Activated naive CD8-positive, alpha-beta T cell treated with anti-CD3 and anti-CD28 coated beads, Interleukin-2, amount 50 U/mL, for 16 hours (primary cell): ENCODE measurements at places on chromosomes 1 and 21.

- no peak for DNase-seq
Measured at GRCh38 chr1:18861082-18861481, 1.6 kb upstream of the TAS1R2 start.

DNA sequence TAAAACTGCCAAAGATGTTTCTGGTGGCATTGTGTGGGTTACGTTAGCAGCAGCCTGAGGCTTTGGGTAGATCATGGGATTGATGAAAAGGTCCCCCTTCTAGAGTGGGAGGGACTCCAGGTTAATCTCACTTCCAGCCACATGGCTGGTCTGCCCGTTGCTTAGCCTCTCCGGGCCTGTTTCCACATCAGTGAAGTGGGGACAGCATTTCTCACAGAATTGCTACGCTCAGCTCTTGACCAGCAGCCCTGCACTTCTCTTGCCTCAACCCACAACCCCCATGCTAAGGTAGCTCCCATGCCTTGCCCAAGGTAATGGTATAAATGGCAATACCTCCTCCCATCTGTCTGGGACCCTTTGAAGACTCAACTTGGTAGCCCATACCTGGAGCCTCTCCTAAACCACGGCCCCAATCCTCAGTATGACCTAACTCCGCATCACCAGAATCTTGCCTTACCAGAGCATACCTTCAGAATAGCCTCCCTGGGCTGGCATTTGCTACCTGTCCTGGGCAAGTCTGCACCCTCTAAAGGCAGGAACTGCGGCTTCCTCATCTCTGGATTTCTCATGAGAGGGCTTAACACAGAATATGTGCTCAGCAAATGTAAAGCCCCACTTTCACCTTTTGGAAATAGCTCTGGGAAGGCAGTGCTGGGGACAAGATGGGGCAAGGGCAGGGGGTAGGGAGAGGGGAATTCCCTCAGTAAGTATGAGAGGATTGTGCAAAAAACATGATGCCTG is 10.9 kb upstream of the GUCA2A start:
- DNase-seq = no peak

DNA sequence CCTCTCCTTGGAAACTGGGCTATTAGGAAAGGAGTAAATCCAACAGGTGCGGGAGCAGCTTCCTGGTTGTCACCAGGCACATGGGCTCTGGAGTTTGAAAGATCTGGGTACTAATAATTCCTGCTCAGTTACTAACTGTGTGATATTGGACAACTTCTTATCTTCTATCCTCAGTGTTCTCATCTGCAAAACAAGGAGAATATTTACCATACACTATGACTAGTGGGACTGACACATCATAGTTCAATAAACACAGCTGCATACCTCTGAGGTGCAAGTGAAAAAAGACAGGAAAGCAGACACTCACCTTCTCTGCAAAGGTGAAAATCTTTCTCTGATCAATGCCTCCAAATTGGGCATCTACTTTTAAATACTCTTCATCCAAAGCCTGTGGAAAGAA is 19.7 kb downstream of the YARS1 start:
- no peak for DNase-seq

- no peak for DNase-seq
Measured at GRCh38 chr1:87553511-87553910, 224.8 kb downstream of the LMO4 start.

- DNase-seq = no peak
Measured at GRCh38 chr1:2496087-2496622, 20.1 kb downstream of the PLCH2 start.

GRCh38 chr1:37656881-37657280 is 22.2 kb upstream of the RSPO1 start:
- no peak for DNase-seq

- DNase-seq = no peak
Measured at GRCh38 chr1:21028520-21029145, 148.1 kb downstream of the EIF4G3 start.

GRCh38 chr1:17184822-17185484 is 20.0 kb upstream of the PADI1 start:
- DNase-seq = no peak

DNA sequence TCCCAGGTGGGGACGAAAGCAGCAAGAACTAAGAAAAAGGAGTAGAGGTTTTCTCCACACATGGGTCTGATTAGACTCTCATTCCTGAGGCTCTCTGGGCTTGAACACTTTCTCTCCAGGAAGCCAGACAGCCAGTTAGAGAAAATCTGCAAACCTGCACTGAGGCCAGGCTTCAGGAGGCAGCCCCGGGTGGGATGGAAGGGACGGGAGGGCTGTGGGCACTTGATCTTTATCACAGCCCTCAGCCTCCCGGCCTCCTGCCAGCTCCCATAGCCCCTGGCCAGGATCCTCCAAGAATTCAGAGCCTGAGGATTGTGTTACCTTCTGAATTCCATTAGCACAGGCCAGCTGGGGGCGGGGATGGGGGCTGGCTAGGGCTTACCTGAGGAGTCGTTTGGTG is 40.1 kb downstream of the SERTAD4 start:
- DNase-seq = no peak

DNA sequence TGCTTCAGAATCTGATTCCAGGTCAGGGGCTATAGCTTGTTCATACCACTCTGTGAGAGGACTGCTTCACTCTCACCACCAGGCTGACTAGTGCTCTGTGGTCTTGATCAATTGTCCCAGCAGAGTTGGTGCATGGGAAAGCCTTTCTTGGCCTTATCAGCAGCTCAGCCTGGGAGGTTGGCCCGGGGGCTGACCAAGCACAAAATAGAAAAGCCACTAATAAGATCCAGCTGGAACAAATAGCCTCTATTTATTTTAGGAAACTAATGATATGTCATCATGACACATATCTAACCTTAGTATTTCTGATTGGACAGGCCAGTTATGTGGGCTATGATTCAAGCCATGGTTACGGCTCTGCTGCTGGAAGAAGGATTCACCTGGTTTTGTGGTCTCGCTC is 134.2 kb downstream of the GDAP2 start:
- no peak for DNase-seq

- no peak for DNase-seq
Measured at GRCh38 chr1:175192111-175192629, 406 bp downstream of the KIAA0040 start.

- DNase-seq = no peak
Measured at GRCh38 chr1:119549719-119550132, 42.7 kb downstream of the HSD3B1 start.

GRCh38 chr1:75742047-75742625 is 17.6 kb downstream of the ACADM start:
- no peak for DNase-seq

- DNase-seq = no peak
Measured at GRCh38 chr1:172967936-172968335, 82.8 kb downstream of the TNFSF18 start.

- DNase-seq = no peak
Measured at GRCh38 chr1:172823534-172823933, 164.6 kb downstream of the FASLG start.

DNA sequence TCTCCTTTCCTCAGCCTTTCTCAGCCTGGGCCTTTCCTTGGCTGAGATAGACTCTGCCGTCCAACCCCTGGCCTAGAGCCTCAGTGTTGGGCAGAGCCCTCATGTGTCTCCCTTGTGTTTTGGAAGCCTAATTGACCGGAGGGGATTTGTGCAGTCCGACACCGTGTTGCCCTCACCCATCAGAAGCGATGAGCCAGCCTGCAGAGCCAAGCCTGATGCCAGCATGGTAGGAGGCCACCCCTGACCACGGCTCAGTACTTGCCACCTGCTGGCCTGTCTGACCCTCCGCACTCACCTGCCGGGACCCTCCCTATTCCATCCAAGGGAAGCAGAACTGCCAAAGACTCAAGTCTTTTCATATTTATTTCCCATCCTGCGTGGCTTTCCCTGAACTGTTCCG is 9.3 kb upstream of the SFN start:
- DNase-seq = no peak

DNA sequence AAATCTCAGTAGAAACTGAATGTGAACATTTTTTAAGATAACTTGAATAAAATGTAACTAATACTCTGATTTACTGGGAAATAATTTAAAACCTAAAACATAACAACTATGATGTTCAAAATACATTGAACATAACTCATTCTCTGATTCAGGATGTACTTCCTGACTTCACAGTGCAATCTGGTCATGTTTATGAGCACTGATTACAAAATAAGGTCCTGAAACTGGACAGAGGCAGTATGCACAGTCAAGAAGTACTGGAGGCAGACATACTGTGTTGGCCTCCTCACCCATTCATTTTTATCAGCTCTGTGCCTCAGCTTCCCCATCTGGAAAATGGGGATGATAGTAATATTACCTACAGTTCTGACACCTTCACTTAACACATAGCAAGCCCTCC is 651.3 kb downstream of the PTPRC start:
- no peak for DNase-seq

DNA sequence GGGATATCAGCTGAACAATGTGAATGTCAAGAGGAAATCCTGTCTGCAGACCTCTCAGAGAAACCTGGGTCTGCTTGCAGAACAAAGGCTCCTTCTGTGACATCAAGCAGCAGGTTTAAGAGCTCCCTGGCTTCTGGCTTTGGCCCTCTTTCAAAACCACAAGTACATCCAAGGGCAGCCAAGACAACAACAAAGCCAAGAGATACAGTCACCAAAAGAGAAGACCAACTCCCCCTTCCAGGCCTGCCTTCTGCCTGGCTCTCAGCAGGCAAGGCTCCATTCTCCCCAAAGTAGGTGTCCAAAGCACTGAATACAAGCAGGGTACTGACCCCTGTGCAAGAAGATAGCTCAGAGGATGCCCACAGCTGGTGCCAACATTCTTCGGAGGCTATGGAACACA is 11.5 kb downstream of the BCAR3 start:
- DNase-seq = no peak

GRCh38 chr1:220458936-220459335 is 69.0 kb upstream of the MARK1 start:
- DNase-seq = no peak

GRCh38 chr1:145988773-145989172 is 7.6 kb downstream of the TXNIP start:
- no peak for DNase-seq

DNA sequence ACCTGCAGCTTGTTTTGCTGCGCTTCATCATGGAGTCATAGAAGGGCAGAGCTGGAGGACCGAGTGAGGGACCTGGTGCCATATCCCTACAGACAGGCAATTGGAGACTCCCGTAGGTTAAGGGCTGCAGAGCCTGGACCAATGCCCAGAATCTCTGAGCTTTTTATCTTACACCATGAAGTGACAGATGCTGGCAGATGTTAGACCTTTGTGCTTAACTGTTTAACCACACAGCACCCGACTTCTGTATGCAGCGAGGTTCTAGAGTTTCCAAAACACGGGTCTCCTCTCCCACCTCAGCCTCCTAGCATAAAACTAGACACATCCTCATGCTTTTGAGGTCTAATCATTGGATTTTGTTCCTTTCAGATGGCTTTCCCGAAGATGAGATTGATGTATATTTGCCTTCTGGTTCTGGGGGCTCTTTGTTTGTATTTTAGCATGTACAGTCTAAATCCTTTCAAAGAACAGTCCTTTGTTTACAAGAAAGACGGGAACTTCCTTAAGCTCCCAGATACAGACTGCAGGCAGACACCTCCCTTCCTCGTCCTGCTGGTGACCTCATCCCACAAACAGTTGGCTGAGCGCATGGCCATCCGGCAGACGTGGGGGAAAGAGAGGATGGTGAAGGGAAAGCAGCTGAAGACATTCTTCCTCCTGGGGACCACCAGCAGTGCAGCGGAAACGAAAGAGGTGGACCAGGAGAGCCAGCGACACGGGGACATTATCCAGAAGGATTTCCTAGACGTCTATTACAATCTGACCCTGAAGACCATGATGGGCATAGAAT is 47.6 kb downstream of the B3GALT5 start:
- DNase-seq = no peak

DNA sequence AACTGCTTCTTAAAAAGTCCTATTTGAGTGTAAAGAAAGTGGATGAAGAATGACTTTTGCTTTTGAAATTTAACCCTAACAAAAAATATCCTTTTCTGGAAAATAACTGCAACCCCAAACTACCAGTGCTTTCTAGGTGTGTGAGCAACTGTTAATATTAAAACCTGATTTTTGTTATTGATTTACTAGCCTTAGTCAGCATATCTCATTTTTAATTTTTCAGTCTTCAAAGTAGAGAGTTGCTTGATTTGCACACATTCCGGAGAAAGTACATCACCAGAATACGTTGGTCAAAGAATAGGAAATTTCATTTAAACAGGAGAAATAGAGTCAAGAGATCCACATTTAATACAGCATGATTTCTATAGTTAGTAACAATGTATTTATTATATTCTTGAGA is 141.8 kb upstream of the ADAMTS5 start:
- DNase-seq = no peak

DNA sequence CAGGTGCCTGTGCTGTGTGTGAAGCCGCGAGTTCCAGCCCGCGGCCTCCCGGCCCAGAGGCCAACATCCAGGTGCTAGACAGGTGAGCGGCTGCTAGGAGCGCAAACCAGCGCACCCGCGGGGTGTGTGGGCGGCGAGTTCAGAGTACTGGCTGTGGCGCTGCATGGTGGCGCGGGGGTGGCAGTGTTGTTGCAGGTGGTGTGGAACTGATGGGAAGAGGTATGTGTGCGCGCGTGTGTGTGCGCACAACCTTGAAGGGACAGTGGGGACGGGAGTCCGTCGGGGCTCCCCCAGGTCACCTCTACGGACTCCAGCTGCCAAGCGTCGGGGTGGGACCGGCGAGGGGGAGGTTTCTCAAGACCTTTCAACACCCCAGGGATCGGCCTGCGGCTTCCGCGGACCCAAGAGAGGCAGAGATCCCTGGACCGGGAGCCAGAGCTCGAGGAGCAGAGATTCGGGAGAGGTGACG is 433 bp upstream of the DMBX1 start:
- no peak for DNase-seq

GRCh38 chr1:174153825-174154107 is 5.6 kb upstream of the RABGAP1L start:
- DNase-seq = no peak

- no peak for DNase-seq
Measured at GRCh38 chr1:85109475-85109874, 61.2 kb upstream of the MCOLN3 start.

- DNase-seq = no peak
Measured at GRCh38 chr1:36142121-36142520, 7.2 kb downstream of the TRAPPC3 start.

DNA sequence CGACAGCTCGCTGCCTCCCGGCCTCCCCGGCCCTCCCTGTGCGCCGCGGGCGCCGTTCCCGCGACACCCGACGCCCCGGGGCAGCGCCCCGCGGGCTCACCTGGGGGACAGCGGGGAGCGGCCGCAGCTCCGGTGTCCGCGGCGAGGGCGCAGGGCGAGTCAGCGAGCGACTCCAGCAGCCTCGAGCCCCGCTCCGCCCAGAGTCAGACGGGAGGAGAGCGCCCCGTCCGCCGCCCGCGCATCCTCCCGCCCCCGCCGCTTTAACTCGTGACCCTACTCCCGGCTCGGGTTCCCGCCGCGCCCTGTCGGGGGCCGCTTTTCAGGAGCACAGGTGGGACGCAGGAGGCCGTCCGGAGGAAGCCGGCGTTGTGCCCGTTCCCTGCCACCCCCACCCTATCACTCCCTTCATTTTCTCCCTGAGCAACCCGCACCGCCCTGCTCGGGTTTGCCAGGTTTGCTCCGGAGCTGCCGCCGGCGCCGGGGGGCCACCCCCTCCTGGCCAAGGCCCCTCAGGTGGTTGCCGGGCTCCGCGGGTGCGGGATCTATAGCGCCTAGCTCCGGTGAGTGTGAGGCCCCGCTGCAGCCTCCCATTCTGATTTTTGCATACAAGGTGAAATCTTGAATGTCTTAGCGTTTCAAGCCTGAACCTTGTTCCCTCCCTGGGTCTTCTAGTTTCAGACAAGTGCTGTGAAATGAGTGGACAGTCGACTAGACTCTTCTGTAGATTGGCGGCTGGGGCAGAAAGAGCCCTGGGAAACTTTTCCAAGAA is at the start of gene MCOLN3:
Gene MCOLN3 (minus strand): TSS at position 205 of the 769 bp plus-strand sequence. CDS start 3,140 bp downstream, outside the sequence.
- no peak for DNase-seq

- no peak for DNase-seq
Measured at GRCh38 chr1:71509051-71509595, 428.3 kb upstream of the ZRANB2 start.
